Pancreas (tissue), 10 donors: ENCODE measurements at places on chromosomes 4 and X. TPM values are rescaled to one million over a fixed set of nuclear protein-coding genes. Genes with fewer than 3 reads are reported as not detected.

GRCh38 chr4:155593793-155594192 lies 72.9 kb upstream of the GUCY1A1 start:
- DNase-seq, result no peak

Gene HTR2C
- total RNA-seq, result not detected

- no peak for DNase-seq
These were observed 1.2 kb downstream of the PPARGC1A start for GRCh38 chr4:23888421-23889319.

DNA sequence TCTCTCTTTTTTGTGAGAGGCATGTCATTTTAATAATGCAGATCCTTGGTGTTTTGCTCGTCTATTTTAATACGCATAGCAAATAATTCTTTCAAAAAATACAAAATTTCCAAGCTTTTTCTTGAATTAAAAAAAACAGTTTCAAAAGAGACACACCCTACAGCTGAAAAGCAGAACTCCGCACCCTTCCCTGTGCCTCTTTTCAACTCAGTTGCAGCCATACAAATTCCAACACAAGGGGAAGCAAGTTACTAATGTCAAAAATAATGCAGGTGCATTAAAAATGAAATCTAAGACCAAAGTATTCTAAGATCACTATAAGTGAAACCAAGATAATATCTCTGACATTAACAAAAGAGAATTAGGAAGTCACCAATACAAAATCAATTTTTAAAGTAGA lies 66.6 kb downstream of the NR3C2 start:
- DNase-seq, result no peak

Gene NUDT11
- 1.1 TPM for total RNA-seq

Gene RRH
- not detected for total RNA-seq

- DNase-seq, result no peak
These were observed 222.4 kb downstream of the GALNTL6 start for GRCh38 chr4:172035562-172035961.

Gene METTL14
- 12.6 TPM for total RNA-seq

GRCh38 chrX:151563449-151563848 lies at the start of gene PASD1:
Gene PASD1, plus strand, starts transcription at chrX:151563675. Its CDS starts 37,879 bp downstream, at chrX:151601554.
- DNase-seq, result no peak

Gene AWAT2
- total RNA-seq, result not detected

- no peak for DNase-seq
These were observed 81.3 kb upstream of the SMARCA5 start for GRCh38 chr4:143432258-143432591.

DNA sequence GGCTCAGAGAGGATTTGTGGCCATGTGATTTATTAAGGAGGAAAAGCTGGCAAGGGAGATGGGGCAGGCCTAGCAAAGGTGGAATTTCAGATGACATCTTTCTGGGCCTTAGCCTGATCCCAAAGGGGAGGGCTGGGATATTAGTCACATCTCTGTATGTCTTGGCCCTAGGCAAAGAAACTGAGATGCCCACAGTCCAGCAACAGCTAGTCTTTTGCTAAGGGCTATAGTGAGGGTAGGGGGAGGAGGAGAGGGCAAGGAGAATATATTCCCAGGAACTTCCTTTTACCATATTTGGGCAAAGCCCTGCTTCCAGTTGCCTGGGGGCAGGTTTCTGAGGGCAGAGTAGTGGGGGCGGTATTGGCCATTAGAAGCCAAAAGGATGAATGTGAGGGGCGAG lies 209.8 kb upstream of the NR3C2 start:
- no peak for DNase-seq

DNA sequence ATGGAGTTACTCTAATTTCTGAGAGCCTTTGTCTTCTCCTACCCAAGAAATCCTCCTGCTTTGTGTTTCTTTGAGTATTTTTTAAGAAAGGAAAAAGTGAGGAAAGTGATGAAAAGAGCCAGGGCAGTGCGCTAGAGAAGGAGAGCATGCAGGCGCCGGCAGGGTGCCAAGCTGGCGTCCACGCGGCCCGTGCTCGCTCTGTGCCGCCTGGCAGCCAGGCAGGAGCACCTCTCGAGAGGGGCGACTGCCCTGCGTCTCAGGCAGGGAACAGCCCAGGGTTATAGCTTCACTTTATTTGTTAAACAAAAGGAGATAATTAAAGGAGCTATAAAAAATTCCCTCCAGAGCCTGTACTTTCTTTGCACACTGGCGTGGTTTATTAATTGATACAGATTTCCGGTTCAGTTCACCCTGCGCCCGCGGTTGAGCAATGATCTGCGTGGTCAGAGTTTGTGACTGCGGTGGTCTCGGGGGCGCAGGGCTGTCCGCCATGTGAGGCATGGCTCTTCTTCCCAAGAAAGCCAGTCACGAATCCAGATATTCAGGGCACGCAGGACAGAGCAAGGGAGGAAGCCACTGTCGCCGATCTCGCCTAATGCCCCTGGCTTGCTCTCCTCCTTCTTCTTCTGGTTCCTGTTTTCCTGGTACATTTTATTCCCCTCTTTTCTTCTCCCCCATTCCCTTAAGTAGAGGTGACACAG lies 110.8 kb upstream of the PAQR3 start:
- peak; percentile 10 for DNase-seq

DNA sequence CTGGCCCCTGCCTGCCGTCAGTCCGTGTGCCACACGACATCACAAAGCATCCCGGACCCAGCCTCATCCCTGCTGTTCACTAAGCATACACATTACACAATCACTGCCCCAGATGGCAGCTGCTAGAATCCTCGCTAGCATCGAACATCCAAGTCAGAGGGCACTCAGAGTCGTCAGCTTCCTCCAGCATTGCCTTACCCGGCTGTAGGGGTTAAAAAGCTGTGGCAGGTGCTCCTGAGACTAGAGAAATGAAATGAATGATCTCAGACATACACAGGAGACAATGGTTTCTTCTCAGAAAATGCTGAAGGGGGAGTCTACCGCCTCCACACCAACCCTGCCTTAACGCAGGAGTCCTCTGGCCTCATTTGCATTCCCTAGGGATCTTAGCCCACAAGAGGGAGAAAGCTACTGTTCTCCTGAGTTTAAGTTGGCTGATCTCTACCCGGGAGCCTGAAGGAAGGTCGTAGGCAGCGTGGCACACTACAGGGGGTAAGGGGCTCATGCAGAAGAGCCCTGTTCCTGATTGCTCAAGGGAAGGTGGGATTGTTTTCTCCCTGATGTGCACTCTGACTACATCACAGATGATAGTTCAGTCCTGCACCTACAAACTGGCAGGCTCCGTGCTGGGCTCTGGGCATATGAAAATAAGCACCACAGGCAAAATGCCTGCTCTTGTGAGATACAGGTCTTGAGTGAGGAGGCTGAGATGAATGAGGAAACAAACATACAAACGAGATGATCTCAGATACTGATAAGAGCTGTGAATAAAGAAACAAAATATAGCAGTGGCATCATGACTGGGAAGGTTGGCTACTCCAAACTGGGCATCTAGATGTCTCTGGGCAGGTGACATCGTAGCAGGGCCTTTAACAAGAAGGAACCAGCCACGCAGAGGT lies 2.6 kb upstream of the KIAA0232 start:
- no peak for DNase-seq

DNA sequence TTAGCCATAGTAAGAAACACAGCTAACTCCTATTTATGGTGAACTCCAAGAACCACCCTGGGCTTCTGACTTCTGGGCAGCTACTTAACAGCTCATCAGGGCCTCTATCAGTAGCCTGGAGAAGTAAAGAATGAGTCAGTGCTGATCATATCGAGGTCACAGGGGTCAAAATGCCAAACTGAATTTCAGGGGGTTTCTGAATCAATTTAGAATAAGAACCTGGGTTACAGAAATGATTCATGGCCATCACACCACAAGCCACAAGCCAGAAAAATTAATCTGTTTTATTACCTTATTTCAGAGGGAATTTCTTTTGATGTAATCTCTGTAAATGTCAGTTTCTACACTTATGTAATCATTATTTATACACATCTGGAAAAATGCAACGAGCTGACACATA lies 64.4 kb downstream of the CHST7 start:
- DNase-seq, result no peak

Gene CHRDL1
- total RNA-seq, result 3.1 TPM

Gene ETFDH
- total RNA-seq, result 13.2 TPM

Gene CFAP299
- not detected for total RNA-seq

Gene SHROOM3
- total RNA-seq, result 13.4 TPM

DNA sequence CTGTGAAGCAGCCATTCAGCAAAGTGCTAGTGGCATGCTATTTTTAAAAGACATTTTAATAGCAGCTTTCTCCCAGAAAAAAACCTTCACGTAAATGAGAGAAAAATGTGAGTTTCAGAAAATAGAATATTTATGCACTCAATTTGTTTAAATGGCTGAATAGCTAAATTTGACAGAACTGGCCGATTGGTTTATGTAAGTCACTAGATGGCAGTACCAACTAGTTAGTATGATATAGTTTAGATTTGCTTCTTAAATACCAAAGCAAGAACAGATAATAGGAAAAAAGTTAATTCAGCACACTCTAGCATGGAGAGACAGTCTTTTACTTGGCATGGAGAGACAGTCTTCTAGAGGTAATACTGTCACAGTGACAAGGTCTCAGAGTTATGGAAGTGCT lies 250.1 kb downstream of the SNCA start:
- DNase-seq, result no peak

GRCh38 chr4:176601124-176601523 lies 191.6 kb downstream of the VEGFC start:
- DNase-seq, result no peak

DNA sequence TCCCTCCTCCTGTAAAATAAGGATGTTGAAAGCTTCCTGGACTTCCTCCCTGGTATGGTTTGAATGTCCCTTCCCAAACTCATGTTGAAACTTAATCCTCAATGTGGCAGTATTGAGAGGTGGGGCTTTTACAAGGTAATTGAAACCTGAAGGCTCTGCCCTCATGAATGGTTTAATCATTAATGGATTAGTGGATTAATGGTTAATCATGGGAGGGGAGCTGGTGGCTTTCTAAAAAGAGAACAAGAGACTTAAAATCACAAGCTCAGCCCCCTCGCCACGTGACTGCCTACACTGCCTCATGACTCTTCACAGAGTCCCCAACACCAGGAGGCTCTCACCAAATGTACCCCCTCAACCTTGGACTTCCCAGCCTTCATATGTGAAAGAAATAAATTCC lies 124.6 kb upstream of the ANXA3 start:
- DNase-seq, result no peak

DNA sequence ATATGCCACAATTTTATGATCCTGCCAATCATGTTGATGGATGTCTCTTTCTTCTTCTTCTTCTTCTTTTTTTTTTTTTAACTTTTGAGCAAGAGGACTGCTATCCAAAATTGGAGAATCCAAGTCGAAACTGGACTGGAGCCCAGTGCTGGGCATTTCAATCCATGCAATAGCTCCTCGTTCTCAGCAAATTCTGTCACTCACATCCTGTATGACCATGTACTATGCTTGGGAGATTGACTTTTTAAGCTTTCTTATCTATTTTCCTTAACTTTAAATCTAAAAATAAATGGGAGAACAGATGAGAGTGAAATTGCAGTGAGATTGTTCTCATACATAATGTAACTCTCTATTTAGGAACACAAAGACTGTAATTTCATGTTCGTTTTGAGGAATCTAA lies 123.0 kb upstream of the PUDP start:
- no peak for DNase-seq

GRCh38 chrX:43166874-43167273 lies 388.9 kb upstream of the PPP1R2C start:
- DNase-seq, result no peak

Gene XKRX
- total RNA-seq, result 0.16 TPM

Gene TMEM255A
- 0.12 TPM for total RNA-seq

DNA sequence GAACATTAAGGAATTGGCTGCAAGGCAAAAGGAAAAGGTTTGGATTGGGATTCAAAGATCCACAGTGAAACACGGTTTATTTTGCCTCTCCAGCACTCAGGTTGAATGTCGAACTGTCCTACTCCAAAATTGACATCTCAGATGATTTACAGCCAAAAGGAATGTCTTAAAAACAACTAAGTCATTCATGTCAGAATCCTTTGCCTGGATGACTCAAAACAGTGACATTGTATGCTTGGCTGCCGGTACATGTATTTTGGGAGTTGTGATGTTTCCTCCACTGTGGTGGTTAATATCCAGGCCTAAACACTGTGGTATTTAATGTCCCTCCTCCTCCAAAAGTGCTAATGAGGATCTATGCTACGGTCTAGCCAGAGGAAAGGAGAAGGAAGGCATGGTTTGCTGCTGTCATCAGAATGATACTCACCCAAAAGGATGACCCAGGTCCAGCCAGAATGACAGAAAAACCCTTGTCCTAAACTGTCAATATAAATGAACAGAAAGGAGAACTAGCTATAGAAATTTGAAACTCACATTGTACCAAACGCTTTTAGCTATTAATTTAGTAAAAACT lies 20.9 kb downstream of the PGM2 start:
- DNase-seq, result no peak

Gene DGAT2L6
- not detected for total RNA-seq

Gene GLRB
- total RNA-seq, result 5.0 TPM

DNA sequence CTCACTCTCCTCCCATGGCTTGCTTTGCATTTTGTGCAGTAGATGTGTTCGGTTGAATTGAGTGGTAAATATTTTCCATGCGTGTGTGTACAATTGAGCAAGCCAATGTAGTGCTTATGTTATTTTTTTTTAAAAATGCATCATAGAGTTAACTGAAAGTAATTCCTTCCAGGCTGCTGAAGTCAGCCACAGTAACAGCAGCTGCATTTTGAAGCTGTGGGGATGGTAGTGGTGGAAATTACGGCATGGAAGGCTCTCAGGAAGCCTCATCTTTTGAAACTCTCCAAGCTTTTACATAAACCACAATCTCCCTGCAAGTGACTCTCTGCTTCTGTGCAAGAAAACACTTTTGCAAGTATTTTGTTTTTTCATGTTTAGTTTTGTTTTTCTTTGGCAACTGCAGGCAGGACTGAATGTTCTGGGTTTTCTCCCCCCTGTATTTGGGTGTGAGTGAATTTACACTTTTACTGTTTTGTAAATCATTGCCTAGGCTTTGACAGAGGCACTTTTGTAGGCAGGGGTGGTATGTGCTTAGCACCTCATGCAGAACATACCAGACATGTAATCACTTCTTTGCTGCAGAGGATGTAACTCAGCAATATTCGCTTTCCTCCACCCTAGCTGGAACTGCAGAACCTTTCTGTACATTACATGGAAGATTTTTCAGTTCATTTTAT lies 56.2 kb downstream of the LRRC66 start:
- DNase-seq, result no peak

Gene PPARGC1A
- total RNA-seq, result 12.2 TPM

- no peak for DNase-seq
These were observed 61.3 kb downstream of the CLDN34 start for GRCh38 chrX:10028283-10029104.

DNA sequence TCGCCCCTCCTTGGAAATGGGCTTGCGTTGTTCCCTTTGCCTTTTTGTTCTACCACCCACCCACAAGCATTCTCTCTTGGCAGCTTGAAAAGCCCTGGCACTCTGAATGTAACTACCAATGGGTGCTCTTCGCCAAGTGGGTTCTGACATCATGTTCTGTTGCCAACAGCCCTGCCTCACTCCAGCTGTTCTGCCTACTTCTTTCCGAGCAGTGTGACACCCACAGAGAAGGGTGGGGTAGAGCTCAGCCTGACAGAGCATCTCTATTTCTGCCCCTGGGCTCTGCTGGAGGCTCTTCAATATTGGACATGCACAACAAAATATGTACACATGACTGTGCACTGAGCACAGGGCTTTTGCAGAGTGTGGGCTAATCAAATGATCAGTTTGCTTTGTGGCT lies 15.6 kb upstream of the EXOSC9 start:
- DNase-seq, result no peak

Gene HPGD
- 1.5 TPM for total RNA-seq

GRCh38 chr4:77877167-77877566 lies 14.5 kb downstream of the MRPL1 start:
- no peak for DNase-seq

Gene KIAA0232
- 7.0 TPM for total RNA-seq
